ENCODE measurements at places on chromosomes 11 and 22.

GRCh38 chr22:29555065-29555644 is 1.6 kb upstream of the THOC5 start:
- H3K4me1 ChIP-seq, result peaks cover 2% of the 10 kb centered on the region
- H3K27ac ChIP-seq, result no peak overlapping the region
- H3K27me3 ChIP-seq, result no peaks in the 10 kb centered on the region
- no peak overlapping the region for H3K4me3 ChIP-seq

GRCh38 chr22:27911330-27911729 is 7.7 kb downstream of the PITPNB start:
- H3K27me3 ChIP-seq, result no peaks in the 10 kb centered on the region
- H3K36me3 ChIP-seq, result peaks cover 76% of the 10 kb centered on the region
- H3K27ac ChIP-seq, result no peak overlapping the region
- no peaks in the 10 kb centered on the region for H3K4me1 ChIP-seq

GRCh38 chr22:48340191-48340590 is 1487.5 kb downstream of the BRD1 start:
- H3K36me3 ChIP-seq, result no peaks in the 10 kb centered on the region
- no peak for DNase-seq
- no peaks in the 10 kb centered on the region for H3K27me3 ChIP-seq
- no peaks in the 10 kb centered on the region for H3K4me1 ChIP-seq

GRCh38 chr11:83643115-83643514 is 356.9 kb upstream of the CCDC90B start:
- no peak overlapping the region for H3K4me3 ChIP-seq
- no peaks in the 10 kb centered on the region for H3K36me3 ChIP-seq
- H3K27ac ChIP-seq, result no peak overlapping the region
- H3K27me3 ChIP-seq, result no peaks in the 10 kb centered on the region

- peak; percentile 12 for DNase-seq
- no peaks in the 10 kb centered on the region for H3K36me3 ChIP-seq
- no peaks in the 10 kb centered on the region for H3K4me1 ChIP-seq
- H3K27me3 ChIP-seq, result no peaks in the 10 kb centered on the region
- no peak overlapping the region for H3K4me3 ChIP-seq
Observed at GRCh38 chr11:88552379-88553062, 215.0 kb upstream of the CTSC start.

DNA sequence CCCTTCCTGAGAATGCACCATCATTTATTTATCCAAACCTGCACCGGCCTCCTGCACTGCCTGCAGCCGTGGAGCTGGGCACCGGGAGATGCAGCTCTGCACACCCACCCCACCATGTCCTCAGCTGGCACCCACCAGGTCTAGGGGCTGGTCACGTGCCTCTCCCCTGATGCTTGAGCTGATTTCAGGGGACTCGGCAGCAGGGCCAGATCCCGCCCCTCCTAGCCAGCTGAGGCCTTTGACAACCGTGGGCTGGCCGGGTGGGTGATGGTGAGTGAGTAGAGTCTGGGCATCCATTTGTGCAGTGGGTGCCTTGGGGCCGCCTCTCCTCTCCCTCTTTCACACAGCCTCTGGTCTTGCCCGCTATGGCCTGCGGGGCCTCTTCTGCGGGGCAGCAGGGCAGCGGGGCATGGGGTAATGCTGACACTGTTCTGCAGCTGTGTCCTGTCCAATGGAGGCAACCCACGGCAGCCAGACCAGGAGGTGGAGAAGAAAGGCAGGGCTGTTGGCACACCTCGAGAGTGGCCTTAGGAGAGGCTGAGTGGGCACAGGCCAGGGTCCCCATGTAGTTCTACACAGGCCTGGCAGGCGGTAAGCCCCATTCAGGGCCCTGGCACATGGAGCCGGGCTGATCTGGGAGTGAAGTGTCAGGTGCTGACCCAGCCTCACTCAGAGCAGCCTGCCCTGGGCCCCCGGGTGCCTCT is 38.5 kb upstream of the PRODH start:
- no peak for DNase-seq
- no peaks in the 10 kb centered on the region for H3K36me3 ChIP-seq
- no peaks in the 10 kb centered on the region for H3K27me3 ChIP-seq
- peaks cover 13% of the 10 kb centered on the region for H3K4me1 ChIP-seq
- no peak overlapping the region for H3K27ac ChIP-seq

- H3K4me3 ChIP-seq, result peak overlapping the region; percentile 88
- H3K27me3 ChIP-seq, result peaks cover 3% of the 10 kb centered on the region
- peaks cover 19% of the 10 kb centered on the region for H3K4me1 ChIP-seq
- H3K27ac ChIP-seq, result peak overlapping the region; percentile 7
Observed at GRCh38 chr11:64878223-64878493, 263 bp downstream of the EHD1 start.

DNA sequence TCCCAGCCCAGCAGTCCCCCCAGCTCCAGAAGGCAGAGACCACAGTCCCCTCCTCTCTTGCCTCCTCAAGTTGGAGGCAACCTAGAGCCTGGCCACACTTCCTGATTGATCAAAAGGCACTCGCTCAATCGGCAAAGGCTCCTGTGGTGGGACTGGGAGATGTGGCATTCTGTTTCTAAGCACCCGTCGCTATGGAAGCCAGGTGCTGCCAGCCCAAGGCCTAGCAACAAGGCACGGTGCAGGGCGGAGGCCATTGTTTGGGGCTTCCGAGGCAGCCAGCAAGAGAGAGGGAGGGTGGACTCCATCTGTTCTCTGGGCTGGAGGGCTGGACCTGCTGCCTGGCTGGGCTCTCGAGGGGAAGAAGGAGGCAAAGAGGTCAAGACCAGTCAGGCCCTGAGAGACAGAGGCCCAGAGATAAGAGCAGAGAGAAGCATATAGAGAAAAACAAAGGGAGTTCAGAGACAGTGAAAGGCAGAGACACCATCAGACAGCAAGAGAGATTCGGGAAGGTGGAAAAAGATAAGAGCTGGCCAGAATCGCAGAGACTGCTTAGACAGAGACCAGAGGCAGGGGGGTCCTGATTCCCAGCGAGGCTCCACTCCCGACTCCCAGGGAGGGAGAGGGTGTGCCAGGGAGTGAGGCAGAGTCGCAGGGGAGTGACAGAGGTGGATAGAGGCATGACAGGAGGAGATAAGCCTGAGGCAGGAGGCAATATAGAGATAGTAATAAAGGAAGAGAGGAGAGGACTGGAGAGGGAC is 21.2 kb downstream of the PDE2A start:
- H3K4me1 ChIP-seq, result peaks cover 24% of the 10 kb centered on the region
- no peak overlapping the region for H3K4me3 ChIP-seq

DNA sequence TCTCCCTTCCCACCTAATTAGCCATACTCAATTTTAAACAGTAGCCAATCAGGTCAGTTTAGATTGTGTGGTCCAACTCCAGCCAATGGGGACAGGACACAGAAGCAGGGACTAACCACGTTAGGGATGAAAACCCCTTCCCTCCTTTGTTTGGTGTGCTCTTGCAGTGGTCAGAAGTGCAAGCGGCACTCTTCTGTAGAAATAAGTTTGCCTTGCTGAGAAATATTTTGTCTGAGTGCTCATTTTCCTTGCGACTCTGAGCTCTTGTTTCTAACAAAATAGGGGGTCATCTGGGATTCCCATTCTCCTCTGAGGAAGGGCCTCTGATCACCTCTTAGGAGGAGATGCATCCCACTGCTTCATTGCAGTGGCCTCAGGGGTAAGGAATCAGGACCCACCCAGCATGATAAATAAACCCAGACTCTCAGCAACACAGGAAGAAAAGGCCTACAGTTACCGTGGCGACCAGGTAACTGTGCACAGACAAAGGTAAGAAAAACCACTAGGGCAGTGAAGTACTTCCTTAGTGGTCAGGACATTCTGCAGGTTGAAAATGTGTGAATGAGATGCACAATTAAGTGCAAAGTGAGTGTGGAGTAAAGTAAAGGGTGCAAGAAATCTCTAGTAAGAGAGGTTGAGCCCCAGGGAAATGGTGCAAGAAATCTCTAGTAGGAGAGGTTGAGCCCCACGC is 55.4 kb downstream of the ZNF280B start:
- no peak overlapping the region for H3K27ac ChIP-seq
- DNase-seq, result no peak
- H3K4me1 ChIP-seq, result no peaks in the 10 kb centered on the region
- H3K27me3 ChIP-seq, result no peaks in the 10 kb centered on the region
- H3K4me3 ChIP-seq, result no peak overlapping the region
- no peaks in the 10 kb centered on the region for H3K36me3 ChIP-seq

- H3K36me3 ChIP-seq, result peaks cover 27% of the 10 kb centered on the region
- no peak for DNase-seq
- no peak overlapping the region for H3K4me3 ChIP-seq
Observed at GRCh38 chr22:31085493-31085824, 4.3 kb downstream of the SMTN start.

- peaks cover 2% of the 10 kb centered on the region for H3K4me1 ChIP-seq
- H3K36me3 ChIP-seq, result no peaks in the 10 kb centered on the region
- DNase-seq, result no peak
- no peak overlapping the region for H3K27ac ChIP-seq
Observed at GRCh38 chr22:40726514-40726913, 47.2 kb downstream of the MCHR1 start.

GRCh38 chr11:93662175-93662570 is 691 bp downstream of the CEP295 start:
- peaks cover 3% of the 10 kb centered on the region for H3K4me1 ChIP-seq
- no peak overlapping the region for H3K27ac ChIP-seq
- peak overlapping the region; percentile 96 for H3K4me3 ChIP-seq
- peaks cover 23% of the 10 kb centered on the region for H3K36me3 ChIP-seq
- H3K27me3 ChIP-seq, result peaks cover 9% of the 10 kb centered on the region
- DNase-seq, result no peak

Measured in neuronal stem cell (in vitro differentiated cells).